Left ventricle myocardium inferior (tissue), 1 donor: ENCODE measurements at places on chromosomes 4 and X. TPM values are rescaled to one million over a fixed set of nuclear protein-coding genes. Genes with fewer than 3 reads are reported as not detected.

Gene SPANXB1
- total RNA-seq = not detected

Gene FATE1
- total RNA-seq = not detected

Gene UGT2A1
- not detected for total RNA-seq

Gene ZNF827
- total RNA-seq = 19.0 TPM

Gene FGF13
- 1.7 TPM for total RNA-seq

Gene AKAP4
- total RNA-seq = not detected

- H3K36me3 ChIP-seq = no peaks in the 10 kb centered on the region
- no peak overlapping the region for H3K27ac ChIP-seq
- no peak overlapping the region for H3K4me3 ChIP-seq
- DNase-seq = no peak
Observed at GRCh38 chrX:19291086-19291485, 52.6 kb upstream of the PDHA1 start.

DNA sequence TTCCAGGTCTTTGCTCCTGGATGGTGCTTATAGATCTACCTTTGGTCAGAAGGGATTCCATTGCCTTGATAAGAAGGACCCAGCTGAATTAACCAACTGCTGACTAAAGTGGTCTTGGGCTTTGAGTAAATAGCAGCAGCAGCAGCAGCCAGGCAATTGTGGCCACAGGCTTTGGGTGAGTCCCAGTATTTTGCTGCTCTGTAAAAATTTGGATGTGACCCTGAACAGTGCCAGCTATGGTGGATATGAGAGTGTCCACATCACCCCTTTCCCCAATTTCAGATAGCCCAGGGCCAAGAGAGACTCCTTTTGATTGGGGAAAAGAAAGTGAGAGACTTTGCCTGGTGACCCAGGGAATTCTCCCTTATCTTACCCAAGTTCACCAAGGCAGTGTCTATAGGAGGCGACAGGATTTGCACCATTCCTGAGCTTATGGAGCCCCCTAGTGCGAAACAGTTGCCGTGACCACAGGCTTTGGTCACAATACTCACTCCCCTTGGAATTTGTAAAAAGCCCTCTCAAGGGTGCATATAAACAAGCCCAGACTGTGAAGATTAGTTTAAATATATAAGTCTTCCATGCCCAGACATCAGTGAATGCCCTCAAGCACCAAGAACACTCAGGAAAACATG, 518.0 kb downstream of the TMA16 start:
- no peak overlapping the region for H3K27ac ChIP-seq
- H3K36me3 ChIP-seq = no peaks in the 10 kb centered on the region
- H3K4me1 ChIP-seq = no peaks in the 10 kb centered on the region
- H3K4me3 ChIP-seq = no peak overlapping the region
- H3K27me3 ChIP-seq = no peaks in the 10 kb centered on the region

- no peak overlapping the region for H3K4me3 ChIP-seq
- no peak for DNase-seq
- H3K27me3 ChIP-seq = no peaks in the 10 kb centered on the region
Observed at GRCh38 chr4:117700111-117700892, 334.0 kb upstream of the NDST3 start.

DNA sequence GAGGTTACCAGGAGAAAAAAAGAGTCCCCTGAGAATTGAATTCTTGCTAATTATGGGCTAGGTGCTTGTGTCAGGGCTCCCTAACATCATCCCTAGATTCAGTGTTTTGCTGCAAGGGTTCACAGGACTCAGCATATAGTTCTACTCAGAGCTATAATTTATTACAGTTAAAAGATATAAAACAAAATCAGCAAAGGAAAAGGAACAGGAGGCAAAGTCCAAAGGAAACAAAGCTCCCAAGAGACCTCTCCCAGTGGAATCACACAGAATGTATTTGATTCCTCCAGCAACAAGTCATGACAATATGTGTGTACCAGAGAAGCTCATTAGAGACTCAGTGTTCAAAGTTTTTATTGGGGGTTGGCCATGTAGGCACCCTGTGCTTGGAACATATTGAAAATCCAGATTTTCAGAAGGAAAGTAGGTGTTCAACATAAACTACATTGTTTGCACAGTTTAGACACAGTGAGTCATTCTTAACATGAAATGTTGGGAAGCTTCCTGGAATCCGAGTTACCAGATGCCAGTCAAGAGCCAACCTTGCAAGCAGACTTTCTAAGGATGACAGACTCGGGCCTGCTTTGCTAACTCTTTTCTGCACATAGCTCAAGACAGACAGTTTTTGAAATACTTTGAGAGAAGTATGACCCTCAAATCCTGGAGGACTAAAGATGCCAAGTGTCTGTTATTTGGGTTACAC, 311.3 kb upstream of the EMCN start:
- no peak for DNase-seq
- no peak overlapping the region for H3K4me3 ChIP-seq
- no peak overlapping the region for H3K27ac ChIP-seq
- no peaks in the 10 kb centered on the region for H3K36me3 ChIP-seq
- no peaks in the 10 kb centered on the region for H3K4me1 ChIP-seq
- no peaks in the 10 kb centered on the region for H3K27me3 ChIP-seq

DNA sequence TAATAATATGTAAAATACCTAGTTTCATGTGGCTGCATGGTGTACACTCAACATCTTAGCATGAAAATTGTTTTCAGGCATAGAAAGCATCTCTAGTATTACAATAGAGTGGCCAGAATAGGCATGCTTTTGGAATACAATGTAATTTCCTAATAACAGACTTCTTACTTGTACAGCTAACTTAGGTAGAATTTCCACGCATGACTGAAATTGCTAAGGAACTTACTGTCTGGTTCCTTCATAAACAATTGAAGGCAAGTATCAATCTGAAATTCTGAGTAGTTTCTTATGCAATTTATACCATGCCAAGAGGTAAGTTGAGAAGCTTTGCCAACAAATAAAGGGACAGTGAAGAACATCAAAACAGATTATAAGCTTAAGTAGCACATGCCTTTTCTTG, 26.7 kb downstream of the SULT1E1 start:
- no peaks in the 10 kb centered on the region for H3K4me1 ChIP-seq
- no peak overlapping the region for H3K4me3 ChIP-seq
- H3K27me3 ChIP-seq = no peaks in the 10 kb centered on the region
- H3K27ac ChIP-seq = no peak overlapping the region
